Prostate gland (tissue), 2 donors: ENCODE measurements at places on chromosomes 5 and 9. TPM values are rescaled to one million over a fixed set of nuclear protein-coding genes. Genes with fewer than 3 reads are reported as not detected.
A peak's percentile ranks its signal among the peaks of the same experiment; 100 is the strongest.

Gene SMIM15
- 53.1 TPM for total RNA-seq

DNA sequence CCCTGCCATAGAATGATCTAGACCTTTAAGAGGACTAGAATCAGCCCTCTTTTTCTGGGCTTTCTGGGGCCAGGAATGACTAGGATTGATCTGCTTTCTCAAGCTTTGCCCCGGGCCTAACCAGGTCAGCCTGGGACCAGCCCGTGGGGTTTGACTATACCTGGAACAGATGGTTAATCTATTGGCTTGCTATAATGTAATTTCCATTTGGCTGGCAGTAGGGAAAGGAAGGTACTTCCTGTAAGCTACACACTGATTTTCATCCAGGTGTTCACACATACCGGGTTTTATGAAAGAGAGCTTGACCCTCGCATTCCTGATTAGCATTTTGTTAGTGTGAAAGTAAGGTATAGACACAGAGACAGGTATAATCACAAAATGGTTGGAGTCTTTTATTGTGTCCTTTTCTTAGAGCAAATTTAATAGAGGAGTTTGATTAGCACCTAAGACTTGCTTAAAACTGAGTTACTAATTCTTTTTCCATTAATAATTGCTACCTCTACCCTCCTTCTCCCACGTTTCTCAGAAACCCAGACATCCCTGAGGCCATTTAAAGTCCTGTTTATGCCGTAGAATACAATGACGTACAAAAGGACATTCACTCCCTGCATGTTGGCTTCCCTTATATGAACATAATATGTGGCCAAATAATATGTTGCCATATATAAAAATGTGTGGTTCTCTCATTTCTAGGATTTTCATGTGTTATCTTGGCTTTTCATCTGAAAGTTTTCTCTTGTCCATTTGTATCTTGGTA is 17.3 kb downstream of the LNPEP start:
- no peak overlapping the region for H3K27ac ChIP-seq
- no peaks in the 10 kb centered on the region for H3K36me3 ChIP-seq
- no peak for DNase-seq
- H3K4me3 ChIP-seq: no peak overlapping the region
- H3K27me3 ChIP-seq: no peaks in the 10 kb centered on the region
- H3K4me1 ChIP-seq: peaks cover 5% of the 10 kb centered on the region

GRCh38 chr5:146447734-146448380 is 724 bp downstream of the TCERG1 start:
- H3K27me3 ChIP-seq: no peaks in the 10 kb centered on the region
- H3K4me3 ChIP-seq: peak overlapping the region; percentile 97
- no peaks in the 10 kb centered on the region for H3K36me3 ChIP-seq
- DNase-seq: no peak

DNA sequence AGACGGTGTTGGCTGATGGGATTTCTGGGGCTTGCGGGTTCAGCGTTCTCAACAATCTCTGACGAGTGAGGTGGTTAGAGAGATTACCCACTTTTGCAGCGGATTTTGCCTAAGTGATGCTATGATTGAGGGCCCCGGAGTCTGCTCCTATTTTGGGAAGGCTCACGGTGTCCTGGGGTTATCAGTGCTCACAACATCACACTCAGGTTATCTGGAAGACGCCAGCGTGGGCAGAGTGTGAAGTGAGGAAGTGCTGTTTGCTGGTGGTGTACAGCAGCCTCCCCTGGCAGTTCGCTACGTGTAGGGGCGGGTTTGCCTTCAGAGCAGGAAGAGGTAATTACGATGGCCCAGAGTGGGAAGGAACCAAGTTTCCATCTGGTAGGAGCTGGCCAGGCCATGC is 341.2 kb upstream of the IRX2 start:
- H3K36me3 ChIP-seq: no peaks in the 10 kb centered on the region
- H3K4me3 ChIP-seq: no peak overlapping the region
- no peaks in the 10 kb centered on the region for H3K4me1 ChIP-seq
- no peaks in the 10 kb centered on the region for H3K27me3 ChIP-seq

DNA sequence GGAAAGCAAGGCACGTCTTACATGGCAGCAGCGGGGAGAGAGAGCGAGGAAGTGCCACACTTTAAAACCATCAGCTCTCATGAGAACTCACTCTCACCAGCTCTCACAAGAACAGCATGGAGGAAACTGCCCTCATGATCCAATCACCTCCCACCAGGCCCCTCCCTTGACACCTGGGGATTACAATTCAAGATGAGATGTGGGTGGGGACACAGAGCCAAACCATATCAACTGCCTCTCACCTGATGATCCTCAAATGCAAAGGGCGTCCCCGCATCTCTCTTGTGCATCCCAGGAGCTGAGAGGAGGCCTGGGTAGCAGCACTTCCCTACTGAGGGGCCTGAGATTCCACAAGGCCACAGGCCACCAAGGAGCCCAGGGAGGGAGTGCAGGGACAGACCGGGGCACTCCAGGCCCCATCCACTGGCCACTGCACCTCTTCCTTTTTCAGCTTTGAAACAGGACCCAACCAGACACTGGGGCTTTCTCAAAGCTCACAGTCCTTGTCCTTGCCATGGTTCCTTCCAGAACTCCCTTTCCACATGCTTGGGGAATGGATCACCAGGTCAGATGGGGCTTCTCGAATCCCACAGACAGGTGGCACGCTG is 54.5 kb upstream of the IL17B start:
- H3K27me3 ChIP-seq: no peaks in the 10 kb centered on the region
- peaks cover 8% of the 10 kb centered on the region for H3K4me1 ChIP-seq
- H3K4me3 ChIP-seq: no peak overlapping the region
- no peak for DNase-seq
- no peaks in the 10 kb centered on the region for H3K36me3 ChIP-seq

DNA sequence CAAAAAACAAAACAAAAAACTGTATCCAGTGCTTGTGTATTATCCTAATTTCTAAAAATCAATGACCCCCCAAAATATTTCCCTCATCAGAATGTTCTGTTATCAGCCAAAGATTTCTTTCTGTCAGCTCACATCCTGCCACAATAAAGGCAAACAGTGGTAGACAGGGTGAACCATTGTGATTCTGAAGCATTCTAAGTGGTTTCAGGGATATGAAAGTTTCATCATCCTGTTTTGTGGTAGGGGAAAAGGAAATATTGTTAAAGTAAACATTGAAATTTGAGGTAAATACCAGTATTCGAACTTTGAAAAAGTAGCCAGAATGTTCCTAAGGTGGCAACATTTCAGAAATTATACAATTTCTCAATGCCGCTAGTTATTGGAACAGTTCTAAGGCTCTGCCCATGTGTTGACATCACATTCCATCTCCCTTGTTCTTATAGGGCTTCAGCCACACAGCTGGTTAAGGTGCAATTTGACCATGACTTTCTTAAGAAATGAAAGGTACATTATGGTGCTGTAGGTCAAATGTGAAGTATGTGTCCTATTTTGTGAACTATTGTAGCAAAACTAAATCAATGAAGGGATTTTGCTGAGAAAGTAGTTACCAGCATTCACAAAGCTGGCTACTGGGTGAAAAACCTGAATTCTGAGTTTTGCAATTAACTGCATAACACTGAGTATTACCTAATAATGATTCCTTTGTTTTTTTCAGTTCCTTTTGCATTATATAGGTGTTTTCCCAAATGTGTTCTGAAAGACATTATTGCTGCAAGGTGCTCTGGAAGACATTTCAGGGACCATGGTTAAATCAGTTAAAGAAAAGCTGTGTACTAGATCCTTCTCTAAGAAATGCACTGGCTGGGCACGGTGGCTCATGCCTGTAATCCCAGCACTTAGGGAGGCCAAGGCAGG is 107.6 kb upstream of the RASGRF2 start:
- no peak overlapping the region for H3K4me3 ChIP-seq
- no peak overlapping the region for H3K27ac ChIP-seq
- H3K4me1 ChIP-seq: no peaks in the 10 kb centered on the region
- no peak for DNase-seq
- H3K36me3 ChIP-seq: no peaks in the 10 kb centered on the region
- H3K27me3 ChIP-seq: no peaks in the 10 kb centered on the region

Gene ASS1
- 228 TPM for total RNA-seq

DNA sequence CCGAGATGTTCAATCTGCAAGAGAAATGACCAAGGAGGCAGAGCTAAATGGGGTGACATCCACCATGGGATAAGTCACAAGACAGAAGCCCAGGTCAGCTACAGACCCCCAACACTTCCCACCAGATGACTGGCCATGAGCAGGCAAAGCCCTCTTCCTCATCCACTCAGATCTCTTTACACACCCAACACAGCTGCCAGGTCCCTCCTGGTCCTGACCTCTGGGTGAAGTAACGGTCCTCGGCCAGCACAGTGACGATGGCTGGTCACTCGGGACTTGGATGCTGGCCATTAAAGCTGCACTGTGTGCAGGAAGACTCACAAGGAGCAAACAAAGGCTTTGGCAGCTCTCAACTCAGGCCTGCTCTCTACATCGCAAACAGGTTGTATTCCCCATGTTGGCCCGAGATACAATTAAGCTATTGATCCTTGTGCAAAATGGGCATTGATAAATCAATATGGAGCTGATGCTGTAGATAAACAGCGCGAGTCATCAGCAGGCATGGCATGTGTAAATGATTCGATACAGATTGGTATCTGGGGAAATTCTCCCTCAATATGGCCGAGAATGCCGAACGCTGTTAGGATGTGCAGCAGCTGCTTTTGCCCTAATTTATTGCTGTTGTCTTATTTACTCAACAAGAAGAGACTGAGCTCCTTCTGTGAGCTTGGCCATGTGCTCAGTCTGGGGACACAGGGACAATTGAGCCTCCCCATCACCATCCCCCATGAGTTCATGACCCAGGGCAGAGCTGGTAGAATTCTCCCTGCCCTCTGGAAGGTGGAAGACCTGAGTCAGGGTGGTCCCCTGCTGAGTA is 98.7 kb downstream of the C5orf15 start:
- H3K4me3 ChIP-seq: no peak overlapping the region
- H3K36me3 ChIP-seq: no peaks in the 10 kb centered on the region
- H3K27ac ChIP-seq: no peak overlapping the region
- no peaks in the 10 kb centered on the region for H3K27me3 ChIP-seq

Gene PCDHA4
- total RNA-seq: 2.3 TPM

Gene TRAF1
- 6.9 TPM for total RNA-seq
